ENCODE measurements at places on chromosomes 3 and 15.
A peak's percentile ranks its signal among the peaks of the same experiment; 100 is the strongest.

GRCh38 chr3:1326546-1326945 lies 233.7 kb downstream of the CNTN6 start:
- DNase-seq = no peak

- DNase-seq = no peak
Observed at GRCh38 chr3:172711454-172711795, 558 bp upstream of the NCEH1 start.

- no peak for DNase-seq
Observed at GRCh38 chr15:80060356-80061006, 1.0 kb downstream of the ZFAND6 start.

- DNase-seq = no peak
Observed at GRCh38 chr3:17619968-17620367, 122.5 kb downstream of the TBC1D5 start.

- no peak for DNase-seq
Observed at GRCh38 chr3:116939091-116939490, 229.5 kb downstream of the TUSC7 start.

- DNase-seq = no peak
Observed at GRCh38 chr15:35279811-35280210, 194.7 kb upstream of the NANOGP8 start.

DNA sequence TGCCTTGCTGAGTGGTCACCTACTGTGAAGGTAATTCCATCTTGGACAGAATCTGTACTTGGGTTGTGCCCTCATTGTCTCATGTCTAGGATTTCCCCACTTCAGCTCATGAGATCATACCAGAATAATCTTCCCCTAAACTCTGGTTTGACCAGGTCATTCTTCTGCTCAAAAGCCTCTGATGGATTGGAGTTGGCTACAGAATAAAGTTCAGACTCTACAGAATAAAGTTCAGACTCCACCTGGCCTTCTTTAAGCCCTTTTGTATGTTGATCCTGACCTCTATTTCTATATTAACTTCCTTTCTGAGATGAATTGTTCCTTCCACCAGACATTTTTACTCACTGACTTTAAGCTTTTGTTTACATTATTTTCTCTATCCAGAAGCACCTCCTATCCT lies 6.4 kb upstream of the GLCE start:
- no peak for DNase-seq

DNA sequence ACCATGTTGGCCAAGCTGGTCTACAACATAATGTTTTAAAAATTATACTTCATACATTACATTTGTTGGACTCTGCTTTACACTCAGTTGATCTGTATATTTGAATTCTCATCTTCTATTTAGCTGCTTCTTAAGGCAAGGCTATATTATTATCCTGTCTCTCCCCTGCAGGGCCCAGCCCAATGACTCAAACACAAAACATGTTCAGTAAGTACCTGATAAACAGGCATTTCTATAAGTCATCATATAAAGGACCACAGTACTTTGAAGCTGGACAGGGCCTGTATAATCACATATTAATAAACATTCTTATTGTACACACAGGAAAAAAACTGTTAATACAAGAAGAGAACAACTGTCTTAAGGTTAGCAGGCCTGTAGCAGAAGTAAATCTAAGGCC lies 36.2 kb downstream of the NGLY1 start:
- DNase-seq = no peak

GRCh38 chr3:42847731-42848130 lies 27.9 kb downstream of the CYP8B1 start:
- DNase-seq = no peak

DNA sequence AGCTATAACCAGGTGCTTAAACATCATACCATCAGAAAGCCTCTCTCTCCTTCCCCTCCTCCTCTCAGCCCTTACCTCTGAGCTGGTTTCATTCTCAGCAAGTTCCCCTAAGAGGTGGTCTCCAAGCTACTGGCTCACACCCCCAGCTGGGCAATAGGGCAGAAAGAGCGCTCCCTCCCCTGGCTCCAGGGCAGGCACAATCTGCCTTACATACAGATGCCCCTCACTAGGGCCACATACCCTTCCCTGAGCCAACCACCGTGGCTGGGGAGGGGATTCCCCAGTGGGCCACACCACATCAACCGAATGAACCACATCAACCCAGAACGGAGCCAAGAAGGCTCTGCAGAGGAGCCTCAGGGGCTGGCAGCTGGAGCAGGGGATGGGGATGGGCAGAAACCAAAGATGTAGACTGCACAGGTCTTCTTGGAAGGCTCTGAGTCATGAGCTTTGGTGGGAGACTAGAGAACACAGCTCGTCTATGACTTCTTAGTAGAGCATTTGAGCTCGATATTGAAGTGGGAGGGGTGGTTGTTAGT lies 4.6 kb upstream of the FBLN2 start:
- peak; percentile 81 for DNase-seq

- DNase-seq = peak; percentile 96
Observed at GRCh38 chr3:42063888-42064287, 27.3 kb upstream of the TRAK1 start.

- no peak for DNase-seq
Observed at GRCh38 chr3:195548987-195549386, 5.9 kb upstream of the PPP1R2 start.

DNA sequence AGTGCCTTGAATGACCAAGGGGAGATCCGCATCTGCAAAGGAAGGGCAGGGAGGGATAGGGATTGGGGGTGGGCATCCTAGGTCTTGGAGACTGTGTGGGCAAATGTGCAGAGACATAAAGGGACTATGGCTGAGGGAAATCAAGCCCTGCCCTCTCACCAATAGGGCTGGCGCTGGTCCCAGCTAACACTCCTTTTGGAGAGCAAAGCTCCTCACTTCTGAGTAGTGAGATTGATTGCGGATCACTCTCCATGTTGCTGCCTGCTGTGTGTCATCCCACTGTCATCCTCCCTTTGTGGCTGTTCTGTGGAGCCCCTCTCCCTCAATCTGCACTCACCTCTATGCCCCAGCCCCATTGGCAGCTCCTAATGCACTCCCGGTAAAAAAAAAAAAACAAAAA lies 2.2 kb upstream of the CELSR3 start:
- no peak for DNase-seq

DNA sequence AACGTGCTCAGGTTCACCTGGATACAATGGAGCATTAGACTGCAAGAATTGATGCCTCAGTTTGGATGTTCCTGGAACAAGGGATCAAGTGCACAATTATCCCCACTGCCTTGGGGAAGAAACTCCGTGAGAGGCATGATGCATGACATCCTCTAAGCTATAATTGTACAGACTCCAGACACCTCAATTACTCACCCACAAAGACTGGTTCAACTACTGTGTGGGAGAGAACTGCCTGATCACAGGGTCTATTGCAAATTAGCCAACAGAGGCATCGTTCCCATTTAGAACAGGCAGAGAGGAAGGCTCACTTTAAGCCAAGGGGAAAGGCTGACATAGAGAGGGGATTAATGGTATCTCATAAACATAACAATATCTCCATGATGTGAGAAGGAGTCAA lies 43.5 kb downstream of the ARRDC4 start:
- no peak for DNase-seq

DNA sequence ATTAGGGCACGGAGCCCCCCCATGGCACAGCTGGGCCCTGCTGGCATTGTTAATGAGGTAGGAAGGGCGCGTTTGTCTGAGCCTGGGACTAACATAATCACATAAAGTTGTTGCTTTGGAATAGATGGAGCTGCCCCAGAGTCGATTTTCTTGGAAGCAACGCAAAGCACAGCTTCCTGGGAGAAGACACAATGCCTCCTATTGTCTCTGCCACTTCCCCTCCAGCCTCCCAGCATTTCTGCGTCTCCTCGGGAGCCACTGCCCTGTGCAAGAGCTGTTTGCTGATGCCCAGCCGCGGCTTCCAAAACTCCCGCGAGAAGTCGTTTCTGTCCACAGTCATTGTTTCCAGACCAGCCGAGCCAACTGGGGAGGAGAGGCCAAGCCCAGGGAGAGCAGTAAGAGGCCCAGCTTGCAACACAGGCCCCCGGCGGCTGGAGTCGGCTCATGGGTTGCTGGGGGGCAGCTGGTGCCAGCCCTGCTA lies 18.1 kb upstream of the ALDH1A3 start:
- no peak for DNase-seq

- DNase-seq = peak; percentile 42
Observed at GRCh38 chr3:186882881-186883685, 40.6 kb downstream of the ADIPOQ start.

DNA sequence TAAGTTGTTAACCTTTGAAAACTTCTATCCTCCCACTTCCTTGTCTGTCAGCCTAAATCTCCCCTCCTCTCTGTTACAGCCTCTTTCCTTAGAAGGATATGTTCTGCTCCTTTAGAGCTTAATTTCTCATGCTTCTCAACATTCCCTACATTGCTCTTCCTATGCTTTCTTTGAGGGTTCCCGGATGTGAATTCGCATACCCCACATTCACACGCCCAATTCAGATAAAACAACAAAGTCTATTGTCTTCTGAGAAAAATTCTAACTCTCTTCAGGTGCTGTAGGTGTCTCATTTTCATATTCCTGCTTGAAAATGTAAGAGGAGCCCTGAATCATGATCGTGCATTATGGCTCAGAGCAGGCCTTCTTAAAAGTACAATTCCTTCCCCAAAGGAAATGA lies 171.8 kb upstream of the DPH6 start:
- DNase-seq = no peak

DNA sequence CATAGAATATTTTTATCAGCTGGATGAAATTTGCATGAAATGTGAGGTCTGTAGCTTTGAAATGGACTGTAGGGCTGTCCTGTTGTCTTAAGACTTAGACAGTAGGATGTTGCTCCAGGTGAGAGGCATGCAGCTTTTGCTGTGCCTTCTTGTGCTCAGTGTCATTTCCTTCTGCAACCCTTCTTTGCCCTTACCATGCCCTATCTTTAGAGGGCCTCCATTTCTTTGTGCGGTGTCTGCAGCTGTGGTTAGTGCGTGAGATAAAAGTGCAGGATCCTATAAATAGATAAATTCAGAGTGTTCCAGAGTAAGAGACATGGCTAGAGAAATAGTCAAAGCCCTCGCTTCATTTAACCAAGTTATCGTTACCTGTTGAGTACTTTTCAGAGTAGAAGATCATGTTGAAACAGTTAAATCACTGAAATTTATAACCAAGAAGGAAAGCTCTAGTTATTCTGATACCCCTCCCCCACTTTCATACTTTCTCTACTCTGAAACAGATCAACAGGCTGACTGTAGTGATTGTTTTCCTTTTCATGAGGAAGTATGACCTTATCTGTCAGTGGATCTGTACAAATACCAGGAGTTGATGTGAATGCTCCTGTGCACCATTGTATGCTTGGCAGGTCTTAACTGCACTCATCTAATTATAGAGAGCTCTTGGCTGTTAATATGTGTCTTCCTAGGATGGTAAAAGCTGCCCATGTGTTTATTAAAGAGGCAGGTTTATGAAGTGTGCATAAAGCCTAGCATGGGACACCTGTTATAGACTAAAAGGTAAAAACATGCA lies 18.2 kb downstream of the EIF3J start:
- no peak for DNase-seq

DNA sequence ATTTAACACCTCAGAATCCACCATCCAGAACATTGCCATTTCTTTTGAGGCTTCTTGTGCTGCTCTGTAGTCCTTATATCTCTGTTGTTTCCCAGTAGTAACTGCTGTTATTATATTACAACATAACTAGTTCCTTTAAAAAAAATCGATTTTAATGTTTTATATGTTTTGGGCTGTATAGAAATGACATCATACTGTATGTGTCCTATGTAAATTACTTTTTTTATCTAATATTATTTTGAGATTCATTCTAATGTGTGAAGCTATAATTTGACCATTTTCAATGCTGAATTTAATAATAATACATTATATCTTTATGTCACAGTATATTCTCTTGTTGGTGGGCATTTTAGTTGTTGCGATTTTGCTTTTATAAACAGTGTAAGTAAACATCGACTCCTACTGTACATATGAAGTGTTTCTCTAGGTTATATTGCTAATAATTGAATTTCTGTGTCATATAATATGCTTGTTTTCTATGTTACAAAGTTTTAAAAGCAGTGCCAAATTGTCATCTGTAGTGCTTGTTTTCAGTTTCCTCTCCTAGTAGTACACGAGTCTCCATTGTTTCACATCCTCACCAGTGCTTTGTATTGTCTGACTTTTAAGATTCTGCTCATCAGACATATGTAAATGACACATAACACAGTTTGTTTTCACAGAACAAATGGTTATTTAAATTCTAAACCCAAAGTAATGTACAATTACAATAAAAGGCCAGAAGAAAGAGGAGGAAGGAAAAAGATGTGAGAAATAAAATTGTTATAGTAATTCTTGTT lies 172.0 kb upstream of the LRRFIP2 start:
- no peak for DNase-seq

- no peak for DNase-seq
Observed at GRCh38 chr3:110618512-110619226, 452.9 kb upstream of the NECTIN3 start.

DNA sequence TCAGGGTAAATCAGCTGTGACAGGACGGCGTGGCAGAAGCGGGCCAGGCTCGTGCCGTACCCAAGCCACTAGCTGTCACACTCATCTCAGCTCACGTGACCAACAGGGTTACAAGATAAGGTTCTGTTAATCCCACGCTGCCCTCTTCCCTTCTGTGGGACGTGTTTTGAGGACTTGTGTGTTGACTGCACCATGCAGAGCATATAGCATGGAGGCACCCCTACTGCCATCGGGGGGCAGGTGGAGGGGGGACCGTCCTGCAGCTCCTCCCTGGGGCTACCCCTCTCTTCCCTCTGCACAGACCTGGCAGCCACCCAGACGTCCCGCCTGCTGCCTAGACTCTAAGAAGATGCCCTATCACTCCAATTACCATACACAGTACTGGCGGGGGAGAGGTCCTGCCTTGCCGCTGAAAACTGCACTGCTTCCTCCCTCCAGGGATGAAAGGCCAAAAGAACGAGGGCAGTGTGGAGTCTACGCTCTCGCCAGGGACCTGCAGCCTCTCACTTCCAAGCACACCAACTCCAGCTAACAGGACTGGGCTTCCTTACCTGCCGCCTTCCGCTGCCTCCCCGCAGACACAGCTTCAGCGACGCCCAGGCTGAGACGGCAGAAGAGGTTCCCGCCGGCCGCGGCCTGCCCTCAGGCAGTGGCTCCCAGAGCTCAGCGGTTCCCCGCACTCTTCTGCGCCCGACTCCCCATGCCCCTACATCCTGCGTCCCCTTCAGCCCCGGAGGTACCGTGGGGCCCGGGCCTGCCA lies at the start of gene TNK2:
Gene TNK2, minus strand, starts transcription at position 618 of the 760 bp plus-strand sequence. CDS start 19,963 bp downstream, outside the sequence.
- DNase-seq = no peak

DNA sequence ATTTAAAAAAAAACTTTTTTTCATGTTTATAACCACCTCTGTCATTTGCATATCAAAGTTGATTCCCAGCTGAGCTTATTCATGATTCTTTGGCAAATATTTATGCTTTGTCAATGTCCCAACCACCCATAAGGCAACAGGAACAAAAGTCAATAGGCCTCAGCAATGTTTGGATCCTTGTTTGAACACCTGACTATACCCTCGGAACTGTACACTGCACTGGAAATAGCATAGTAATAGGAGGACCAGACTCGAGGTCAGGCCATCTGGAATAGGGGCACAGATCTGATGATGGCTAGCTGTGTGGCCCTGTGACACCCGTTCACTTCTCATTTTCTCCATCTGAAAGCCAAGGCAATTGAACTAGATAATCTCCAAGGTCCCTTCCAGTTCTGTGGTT lies 301.7 kb upstream of the ATP11B start:
- DNase-seq = no peak
